Right ventricle myocardium superior (tissue), 1 donor: ENCODE measurements at places on chromosomes 7 and 10. TPM values are rescaled to one million over a fixed set of nuclear protein-coding genes. Genes with fewer than 3 reads are reported as not detected.

GRCh38 chr7:79520543-79520942, 67.1 kb upstream of the MAGI2 start:
- no peak for DNase-seq

Gene ZNRF2
- total RNA-seq: 7.2 TPM

GRCh38 chr10:105837951-105838350, 1196.9 kb downstream of the SORCS3 start:
- no peak for DNase-seq

DNA sequence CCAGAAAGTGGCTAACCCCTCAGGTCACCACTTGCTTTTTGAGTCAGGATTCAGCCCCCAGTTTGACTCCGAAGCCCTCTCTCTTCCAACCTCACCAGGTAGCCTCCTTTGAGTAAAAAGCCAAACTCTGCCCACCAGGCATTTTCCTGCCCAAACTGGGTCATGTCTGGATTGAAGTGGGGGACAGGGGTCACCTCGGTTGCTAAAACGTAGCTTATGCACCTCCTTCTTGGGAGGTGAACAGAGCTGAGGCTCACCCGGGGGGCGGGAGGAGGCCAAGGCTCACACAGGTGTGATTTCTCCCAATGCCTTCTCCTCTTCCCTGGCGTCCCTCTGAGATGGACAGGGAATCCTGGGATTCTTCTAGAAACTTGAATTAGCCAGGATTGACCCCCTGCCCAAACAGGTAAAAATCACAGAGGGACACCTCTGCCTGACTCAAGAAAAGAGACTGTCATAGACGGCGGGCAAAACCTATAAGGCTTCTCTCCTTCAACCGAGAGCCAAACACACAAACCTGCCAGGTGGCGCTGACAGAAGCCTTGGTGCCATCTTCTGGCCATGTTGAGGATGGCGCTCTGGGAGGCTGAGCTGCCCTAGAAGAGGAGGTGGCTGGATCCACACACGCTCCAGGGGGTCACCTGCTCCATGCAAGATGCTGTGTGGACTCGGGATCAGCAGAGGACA, 51.6 kb downstream of the PRLHR start:
- DNase-seq: no peak

Gene CPED1
- total RNA-seq: 26.2 TPM

GRCh38 chr7:2621948-2622640, 9.7 kb upstream of the TTYH3 start:
- DNase-seq: no peak

Gene HNRNPH3
- 122 TPM for total RNA-seq

DNA sequence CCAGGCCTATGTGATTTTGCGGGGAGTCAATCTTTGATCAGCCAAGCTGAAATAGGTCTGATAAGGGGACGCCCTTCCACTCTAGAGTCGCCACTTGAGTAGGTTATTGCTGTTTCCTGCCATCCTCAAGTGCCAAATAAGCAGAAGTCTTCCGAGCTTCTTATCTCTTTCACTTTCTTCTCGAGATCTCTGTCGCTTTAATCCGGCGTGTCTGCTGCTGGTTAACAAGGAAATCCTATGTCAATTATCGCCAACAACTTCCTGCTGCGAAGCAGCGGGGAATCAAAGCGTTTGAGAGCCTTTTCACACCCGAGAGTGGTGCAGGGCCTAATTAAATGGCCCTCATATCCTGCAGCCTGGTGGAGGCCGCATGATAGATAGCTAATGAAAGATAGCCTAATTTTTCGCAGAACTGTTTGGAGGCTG, 215.9 kb downstream of the RAB11FIP2 start:
- DNase-seq: no peak

DNA sequence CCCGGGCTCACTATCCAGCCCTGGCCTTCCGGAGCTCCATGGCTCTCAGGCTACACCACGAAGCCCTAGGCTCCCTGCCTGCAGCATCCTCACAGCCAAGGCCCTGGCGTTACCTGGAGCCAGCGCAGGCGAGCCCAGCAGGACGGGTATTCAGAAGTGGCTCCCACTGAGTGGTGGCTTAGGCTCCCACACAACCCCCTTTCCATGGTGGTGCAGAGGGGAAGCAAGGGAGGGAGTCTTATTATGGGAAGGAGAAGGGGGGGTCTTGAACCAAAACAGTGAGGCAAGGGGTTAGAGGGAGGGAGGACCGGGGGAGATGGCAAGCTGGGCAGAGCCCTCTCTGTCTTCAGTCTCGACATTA, 29.6 kb upstream of the NDST2 start:
- no peak for DNase-seq

DNA sequence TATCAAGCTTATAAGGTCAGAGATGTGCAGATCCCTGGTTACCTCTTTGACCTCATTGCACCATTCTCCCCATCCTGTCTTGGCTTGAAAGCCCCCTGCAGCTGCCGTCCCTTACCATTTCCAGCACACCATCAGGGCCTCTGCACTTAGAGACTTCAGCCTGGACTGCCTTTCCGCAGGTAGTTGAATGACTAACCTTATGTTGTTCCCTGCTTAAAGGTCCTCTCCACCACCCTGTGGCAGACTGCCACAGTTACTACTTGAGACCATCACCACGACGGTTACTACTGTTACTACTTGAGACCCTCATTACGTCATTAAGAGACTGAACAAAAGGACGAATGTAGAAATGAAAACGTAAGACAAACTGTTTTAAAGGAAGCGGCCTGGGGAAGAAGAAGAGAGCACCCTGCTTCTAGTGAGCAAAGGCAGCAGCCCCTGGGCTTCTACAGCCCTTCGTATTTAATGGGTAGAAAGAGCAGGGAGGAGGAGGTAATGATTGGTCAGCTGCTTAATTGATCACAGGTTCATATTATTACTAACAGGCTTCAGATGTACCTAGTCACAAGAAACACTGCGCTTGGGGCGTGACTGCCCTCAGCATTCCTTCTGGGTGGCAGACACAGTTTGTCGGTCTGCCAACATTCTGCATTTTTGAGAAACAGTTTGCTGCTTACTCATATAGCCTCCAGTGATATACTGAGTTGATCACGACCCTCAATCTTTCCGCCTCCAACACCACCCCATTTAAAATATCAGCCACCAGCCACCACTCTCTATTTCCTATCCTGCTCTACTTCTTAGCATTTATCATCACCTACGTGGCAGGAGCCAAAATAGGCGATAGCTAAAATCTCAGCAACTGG, 74.1 kb upstream of the PARD3 start:
- DNase-seq: no peak

- DNase-seq: peak; percentile 74
Measured at GRCh38 chr10:79101560-79102497, 33.1 kb downstream of the ZMIZ1 start.

- DNase-seq: no peak
Measured at GRCh38 chr7:99831595-99831994, 3.8 kb downstream of the CYP3A43 start.

DNA sequence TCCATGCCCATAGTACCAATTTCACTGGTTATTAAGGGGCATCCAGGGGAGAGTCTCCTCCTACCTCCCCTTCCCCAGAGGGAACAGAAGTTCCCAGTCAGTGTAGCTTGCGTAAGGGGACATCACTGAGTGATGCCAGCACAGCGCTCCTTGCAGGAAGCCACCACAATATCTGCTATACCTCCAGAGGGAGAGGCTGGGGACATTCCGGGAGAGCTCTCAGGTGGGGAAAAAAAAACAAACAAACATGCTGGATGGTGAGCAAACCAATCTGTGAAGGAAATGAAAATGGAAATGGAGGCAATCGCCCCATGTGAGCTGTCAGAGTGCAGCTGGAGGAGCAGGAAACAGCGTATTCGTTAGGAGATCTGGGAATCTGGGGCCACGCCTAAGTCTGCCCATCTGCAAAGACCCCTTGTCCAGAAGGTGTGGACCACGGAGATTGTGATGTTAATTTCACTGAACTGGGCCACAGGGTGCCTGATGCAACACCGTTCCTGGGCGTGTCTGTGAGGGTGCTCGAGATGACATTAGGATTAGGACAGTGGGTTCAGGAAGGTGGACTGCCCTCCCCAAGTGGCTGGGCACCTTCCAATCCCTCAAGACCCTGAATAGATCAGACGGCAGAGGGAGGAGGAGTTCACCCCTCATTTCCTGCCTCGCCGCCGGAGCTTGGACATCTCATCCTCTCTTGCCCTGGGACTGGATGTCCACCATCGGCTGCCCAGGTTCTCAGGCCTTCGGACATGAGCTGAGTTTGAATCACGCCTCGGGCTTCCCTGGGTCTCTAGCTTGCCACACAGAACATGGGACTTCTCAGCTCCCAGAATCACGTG, 30.5 kb downstream of the GNA12 start:
- peak; percentile 39 for DNase-seq

GRCh38 chr7:46363688-46364087, 442.6 kb upstream of the IGFBP3 start:
- no peak for DNase-seq

Gene LIPM
- total RNA-seq: not detected
